HepG2 (cell line): ENCODE measurements at places on chromosomes 4 and X. TPM values are rescaled to one million over a fixed set of nuclear protein-coding genes. Genes with fewer than 3 reads are reported as not detected.

Gene EMCN
- not detected in 2 replicates for total RNA-seq

DNA sequence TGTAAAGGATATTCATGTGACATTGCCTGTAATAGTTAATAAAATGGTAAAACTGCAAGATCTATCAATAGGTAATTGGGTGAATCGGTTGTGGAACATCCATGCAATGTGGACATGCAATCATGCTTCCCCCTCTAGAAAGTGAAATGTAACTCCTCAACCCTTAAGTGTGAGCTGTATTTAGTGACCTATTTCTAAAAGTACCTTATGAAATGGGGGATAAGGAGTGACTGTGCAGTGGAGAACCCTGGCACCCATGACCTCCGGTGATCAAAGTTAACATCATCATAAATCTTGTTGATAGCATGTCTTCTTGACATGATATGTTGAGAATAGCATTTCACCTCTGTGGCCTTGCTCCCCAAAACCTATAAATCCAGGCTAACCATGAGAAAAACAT lies 53.6 kb upstream of the PPARGC1A start:
- H3K4me3 ChIP-seq, result no peak overlapping the region
- H3K36me3 ChIP-seq, result no peaks in the 10 kb centered on the region
- peaks cover 6% of the 10 kb centered on the region; the same call in 2 of the 3 replicates for H3K27me3 ChIP-seq

Gene MAGEA4
- not detected in 2 replicates for total RNA-seq

DNA sequence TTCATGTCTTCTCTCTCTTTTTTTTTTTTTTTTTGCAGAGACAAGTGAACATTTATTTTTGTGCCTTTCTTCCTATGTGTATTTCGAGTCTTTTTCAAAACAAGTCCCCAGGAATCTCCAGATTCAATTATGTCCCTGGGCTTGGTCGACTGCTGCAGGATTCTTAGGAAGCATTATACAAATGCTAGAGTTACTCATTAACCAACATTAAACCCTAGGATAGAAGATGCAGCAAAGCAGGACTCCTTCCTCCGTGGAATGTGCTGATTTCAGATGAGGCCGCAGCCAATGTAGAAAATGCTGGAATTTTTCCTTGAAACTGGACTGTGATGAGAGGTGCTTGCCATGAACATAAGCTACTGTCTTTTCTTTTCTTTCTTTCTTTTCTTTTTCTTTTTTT lies 3.4 kb downstream of the ZNF81 start:
- H3K4me3 ChIP-seq, result no peak overlapping the region
- no peak overlapping the region for H3K27ac ChIP-seq
- DNase-seq, result no peak
- H3K36me3 ChIP-seq, result no peaks in the 10 kb centered on the region
- H3K4me1 ChIP-seq, result peaks cover 6% of the 10 kb centered on the region; the same call in 1 of the 2 replicates

DNA sequence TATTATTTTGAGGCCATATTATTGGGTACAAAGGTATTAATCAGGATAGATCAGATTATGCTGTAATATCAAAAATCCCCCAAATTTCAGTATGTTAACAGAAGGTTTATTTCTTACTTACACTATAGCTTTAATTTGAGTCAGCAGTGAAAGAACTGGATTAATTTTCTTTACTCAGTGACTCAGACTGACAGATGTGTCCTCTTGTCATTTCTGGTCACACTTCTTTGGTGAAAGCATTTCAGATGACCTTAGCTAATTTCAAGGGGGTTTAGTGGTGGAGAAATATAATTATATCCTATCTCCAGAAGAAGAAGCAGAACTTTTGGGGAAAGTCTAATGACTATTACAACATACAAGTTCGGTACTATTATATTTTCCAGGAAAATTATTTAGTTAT lies 12.4 kb downstream of the DDIT4L start:
- no peak overlapping the region for H3K4me3 ChIP-seq
- no peaks in the 10 kb centered on the region for H3K4me1 ChIP-seq
- H3K27ac ChIP-seq, result no peak overlapping the region
- no peaks in the 10 kb centered on the region for H3K27me3 ChIP-seq
- no peaks in the 10 kb centered on the region for H3K36me3 ChIP-seq

GRCh38 chrX:10794203-10794630 lies 173.8 kb upstream of the MID1 start:
- H3K27ac ChIP-seq, result no peak overlapping the region
- no peak for DNase-seq
- no peaks in the 10 kb centered on the region for H3K36me3 ChIP-seq
- H3K4me3 ChIP-seq, result no peak overlapping the region

Gene TLR10
- not detected in 2 replicates for total RNA-seq

DNA sequence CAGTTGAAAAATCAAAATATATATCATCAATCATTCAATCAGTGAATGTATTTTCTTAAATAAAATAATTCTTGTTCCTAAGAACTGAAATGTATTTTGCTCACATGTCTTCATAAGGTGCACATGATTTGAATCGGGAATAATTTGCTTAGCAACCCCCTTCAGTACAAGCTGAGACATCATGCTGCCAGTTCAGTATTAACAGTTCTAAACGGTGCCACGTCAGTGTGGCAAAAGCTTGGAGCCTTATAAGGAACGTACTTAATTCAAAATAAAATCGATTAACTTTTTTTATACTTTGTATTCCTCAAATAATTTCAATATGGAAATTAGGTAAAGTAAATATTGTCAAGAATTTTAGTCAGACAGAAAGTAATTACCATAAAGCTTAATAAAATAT lies 287.9 kb downstream of the CCSER1 start:
- H3K27ac ChIP-seq, result no peak overlapping the region
- no peaks in the 10 kb centered on the region for H3K27me3 ChIP-seq
- DNase-seq, result no peak
- no peaks in the 10 kb centered on the region for H3K4me1 ChIP-seq

Gene PHF8
- 15.5 and 22.0 TPM in 2 replicates for total RNA-seq

DNA sequence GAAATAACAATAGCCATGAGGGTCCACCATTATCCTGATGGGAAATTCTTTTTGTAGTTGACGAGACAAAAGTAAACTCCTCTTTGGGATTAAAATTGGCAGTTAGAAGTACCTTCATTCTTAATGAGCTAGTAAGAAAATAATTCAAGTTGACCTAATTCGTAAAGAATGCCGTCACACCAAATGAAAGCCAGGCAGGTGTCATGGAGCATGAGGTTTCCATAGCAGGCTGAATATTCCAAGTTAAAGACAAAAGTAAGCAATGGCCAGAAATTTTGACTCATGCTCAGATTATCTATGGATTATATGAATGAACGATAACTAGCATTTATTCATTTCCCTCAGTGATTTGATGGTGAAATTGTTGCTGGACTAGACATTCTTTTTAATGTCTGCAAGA lies 192.2 kb upstream of the FAT1 start:
- H3K4me3 ChIP-seq, result no peak overlapping the region
- H3K4me1 ChIP-seq, result peaks cover 7% of the 10 kb centered on the region
- DNase-seq, result no peak
- H3K27ac ChIP-seq, result no peak overlapping the region
- H3K27me3 ChIP-seq, result peaks cover 8% of the 10 kb centered on the region; the same call in 2 of the 3 replicates

- H3K36me3 ChIP-seq, result no peaks in the 10 kb centered on the region
- H3K4me3 ChIP-seq, result no peak overlapping the region
- DNase-seq, result no peak
- H3K27ac ChIP-seq, result no peak overlapping the region
- H3K4me1 ChIP-seq, result no peaks in the 10 kb centered on the region
- H3K27me3 ChIP-seq, result no peaks in the 10 kb centered on the region
Measured at GRCh38 chrX:1034717-1035116, 177.7 kb downstream of the CRLF2 start.

DNA sequence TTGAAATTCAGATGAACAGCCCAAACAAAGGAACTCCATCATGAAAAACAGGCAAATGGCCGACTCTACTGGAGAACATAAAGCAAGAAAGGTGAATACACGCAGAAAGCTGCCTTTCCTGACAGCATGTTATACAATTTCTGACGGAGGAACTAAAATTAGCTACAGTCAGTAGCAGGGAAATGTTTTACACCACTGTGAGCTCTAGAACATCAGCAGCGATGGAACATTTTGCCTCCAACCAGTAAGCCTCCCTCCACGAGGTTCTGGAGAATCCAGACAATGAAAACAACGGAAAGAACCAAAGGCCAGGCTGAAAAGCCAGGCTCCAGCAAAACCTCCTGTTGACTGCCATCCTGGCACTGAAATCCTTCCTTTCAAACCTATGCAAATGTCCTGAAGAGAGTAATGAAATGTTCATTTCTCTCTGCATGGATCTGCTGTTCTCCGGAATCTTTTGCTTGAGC lies 78.9 kb downstream of the IRF2 start:
- no peak overlapping the region for H3K4me3 ChIP-seq
- H3K27me3 ChIP-seq, result no peaks in the 10 kb centered on the region
- H3K36me3 ChIP-seq, result peaks cover 64% of the 10 kb centered on the region
- no peak for DNase-seq

Gene TMEM165
- 32.0 and 54.6 TPM in 2 replicates for total RNA-seq

Gene BEX1
- 69.4 and 85.8 TPM in 2 replicates for total RNA-seq

DNA sequence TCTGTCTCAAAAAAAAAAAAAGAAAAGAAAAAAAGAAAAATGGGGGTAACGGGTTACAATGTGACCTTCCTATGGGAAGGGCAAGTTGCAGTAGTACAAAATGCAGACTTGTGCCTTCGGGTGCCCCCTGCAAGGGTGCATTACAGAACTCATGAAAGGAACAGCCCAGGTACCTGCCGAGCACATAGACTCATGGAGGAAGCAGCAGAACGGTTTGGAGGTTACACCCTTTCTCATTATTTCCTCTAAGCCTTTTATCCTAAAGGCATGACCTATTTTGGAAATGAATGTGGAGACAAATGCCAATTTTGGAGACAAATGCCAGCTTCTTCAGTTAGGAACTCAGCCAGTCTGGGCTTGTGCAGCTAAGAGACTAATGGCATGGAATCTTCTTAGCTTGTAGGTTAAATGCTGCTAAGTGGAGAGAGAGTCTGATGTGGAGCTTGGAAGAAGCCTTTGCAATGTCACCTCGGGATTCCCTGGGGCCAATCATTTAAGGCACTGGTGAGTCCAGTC lies 44.1 kb upstream of the PRKX start:
- no peak overlapping the region for H3K27ac ChIP-seq
- H3K27me3 ChIP-seq, result no peaks in the 10 kb centered on the region
- no peaks in the 10 kb centered on the region for H3K36me3 ChIP-seq

DNA sequence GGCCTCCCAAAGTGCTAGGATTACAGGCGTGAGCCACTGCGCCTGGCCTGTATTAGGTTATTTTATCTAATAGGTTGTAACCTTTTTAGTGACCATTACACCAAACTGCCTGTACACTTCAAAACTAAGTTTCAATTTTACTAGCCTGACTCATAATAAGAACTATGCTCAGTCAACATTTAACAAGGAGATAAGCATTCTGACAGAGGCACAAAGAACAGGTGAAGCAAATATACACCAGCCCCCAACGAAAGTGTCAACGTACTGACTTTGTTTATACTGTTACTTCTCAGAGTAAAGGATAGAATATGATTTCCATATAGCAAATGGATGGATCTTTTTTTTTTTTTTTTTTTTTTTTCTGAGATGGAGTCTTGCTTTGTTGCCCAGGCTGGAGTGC lies 62.8 kb downstream of the SHISA3 start:
- no peak overlapping the region for H3K27ac ChIP-seq
- H3K4me1 ChIP-seq, result no peaks in the 10 kb centered on the region
- H3K27me3 ChIP-seq, result no peaks in the 10 kb centered on the region

DNA sequence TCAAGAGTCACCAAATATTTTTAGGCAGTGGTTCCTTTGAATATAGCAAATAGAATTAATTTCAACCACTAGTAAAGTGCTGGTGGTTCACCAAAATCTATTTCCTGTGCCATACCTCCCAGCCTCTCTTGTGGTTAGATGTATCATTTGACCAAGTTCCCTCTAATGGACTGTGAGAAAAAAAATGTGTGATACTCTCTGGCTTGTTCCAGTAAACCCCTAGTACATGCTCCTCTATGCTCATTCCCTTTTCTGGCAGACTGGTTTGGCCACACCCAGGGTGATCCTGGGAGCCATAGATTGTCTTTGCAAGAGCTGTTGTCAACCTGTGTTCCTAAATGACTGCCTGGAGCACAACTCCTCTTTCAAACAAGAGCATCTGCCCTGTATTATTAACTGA lies 109.5 kb downstream of the FRAS1 start:
- DNase-seq, result no peak
- H3K4me1 ChIP-seq, result peaks cover 68% of the 10 kb centered on the region
- peak overlapping the region; percentile 82 for H3K27ac ChIP-seq
- 0 out of 3 replicates have a peak, but pooled peaks cover 7% of the 10 kb centered on the region for H3K36me3 ChIP-seq
- H3K4me3 ChIP-seq, result no peak overlapping the region
- no peaks in the 10 kb centered on the region for H3K27me3 ChIP-seq

Gene HSFX4
- total RNA-seq, result not detected in 2 replicates

Gene PDGFRA
- 0.04 TPM in 1 of 2 replicates, not detected in the other for total RNA-seq

DNA sequence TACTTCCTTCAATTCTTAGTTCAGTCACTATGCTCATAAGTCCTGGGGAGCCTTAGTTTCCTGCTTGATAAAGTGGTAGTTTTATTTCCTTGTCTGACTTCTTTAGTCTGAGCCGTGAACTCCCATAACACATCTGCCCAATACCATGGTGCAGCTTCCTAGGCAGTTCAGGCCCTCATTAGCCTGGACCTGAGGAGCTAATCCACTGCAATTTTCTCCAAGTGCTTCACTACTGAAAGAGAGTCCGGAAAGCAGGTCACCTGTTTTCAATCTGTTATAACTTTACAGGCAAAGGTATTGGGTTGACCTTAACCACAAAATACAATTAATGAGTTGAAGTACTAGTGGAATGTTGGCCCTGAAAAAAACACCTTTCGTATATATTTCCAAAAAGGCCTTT lies 245.4 kb upstream of the BOD1L1 start:
- no peak for DNase-seq
- no peaks in the 10 kb centered on the region for H3K27me3 ChIP-seq
- H3K27ac ChIP-seq, result no peak overlapping the region

Gene DDX60
- total RNA-seq, result 0.18 and 0.35 TPM in 2 replicates

Gene ZNF674
- total RNA-seq, result 3.5 and 4.2 TPM in 2 replicates

Gene MAGEA2
- 0.15 and 0.35 TPM in 2 replicates for total RNA-seq

- no peaks in the 10 kb centered on the region for H3K4me1 ChIP-seq
- no peak for DNase-seq
- H3K27me3 ChIP-seq, result peaks cover 9% of the 10 kb centered on the region; the same call in 1 of the 3 replicates
- no peaks in the 10 kb centered on the region for H3K36me3 ChIP-seq
- no peak overlapping the region for H3K27ac ChIP-seq
Measured at GRCh38 chr4:40283968-40284367, 51.2 kb upstream of the CHRNA9 start.

GRCh38 chr4:2795893-2796848 lies 3.3 kb downstream of the SH3BP2 start:
- peaks cover 11% of the 10 kb centered on the region; the same call in 2 of the 3 replicates for H3K36me3 ChIP-seq
- no peaks in the 10 kb centered on the region for H3K27me3 ChIP-seq
- no peak overlapping the region for H3K4me3 ChIP-seq
- H3K4me1 ChIP-seq, result peaks cover 89% of the 10 kb centered on the region
- DNase-seq, result no peak

Gene SSX4B
- not detected in 2 replicates for total RNA-seq

Gene TLR3
- 0.07 and 0.11 TPM in 2 replicates for total RNA-seq

DNA sequence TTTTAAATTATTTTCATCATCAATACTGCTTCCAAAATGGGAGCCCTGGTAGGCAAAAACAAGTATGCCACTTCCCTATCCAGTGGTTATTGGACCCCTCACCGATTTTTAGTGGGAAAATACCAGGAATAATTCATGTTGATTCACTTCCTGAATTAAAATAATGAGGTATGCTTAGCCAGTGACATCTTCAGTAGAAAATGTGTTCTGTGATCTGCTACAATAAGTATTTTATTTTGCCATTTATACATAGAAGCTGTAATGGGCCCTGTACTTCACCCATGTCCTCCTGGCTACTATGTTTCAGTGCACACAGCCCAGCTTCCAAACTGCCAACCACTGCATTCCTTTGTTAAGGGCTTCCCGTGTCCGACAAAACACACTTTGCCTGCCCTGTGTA lies 41.0 kb upstream of the KLHL34 start:
- no peak for DNase-seq
- H3K4me1 ChIP-seq, result no peaks in the 10 kb centered on the region
- H3K27ac ChIP-seq, result no peak overlapping the region
- H3K36me3 ChIP-seq, result no peaks in the 10 kb centered on the region
- H3K4me3 ChIP-seq, result no peak overlapping the region
- H3K27me3 ChIP-seq, result no peaks in the 10 kb centered on the region

Gene IL2
- not detected in 2 replicates for total RNA-seq
